ENCODE measurements at places on chromosomes 6 and 20. TPM values are rescaled to one million over a fixed set of nuclear protein-coding genes. Genes with fewer than 3 reads are reported as not detected.
A peak's percentile ranks its signal among the peaks of the same experiment; 100 is the strongest.

- DNase-seq = no peak
Observed at GRCh38 chr20:19253916-19254820, 41.7 kb downstream of the SLC24A3 start.

DNA sequence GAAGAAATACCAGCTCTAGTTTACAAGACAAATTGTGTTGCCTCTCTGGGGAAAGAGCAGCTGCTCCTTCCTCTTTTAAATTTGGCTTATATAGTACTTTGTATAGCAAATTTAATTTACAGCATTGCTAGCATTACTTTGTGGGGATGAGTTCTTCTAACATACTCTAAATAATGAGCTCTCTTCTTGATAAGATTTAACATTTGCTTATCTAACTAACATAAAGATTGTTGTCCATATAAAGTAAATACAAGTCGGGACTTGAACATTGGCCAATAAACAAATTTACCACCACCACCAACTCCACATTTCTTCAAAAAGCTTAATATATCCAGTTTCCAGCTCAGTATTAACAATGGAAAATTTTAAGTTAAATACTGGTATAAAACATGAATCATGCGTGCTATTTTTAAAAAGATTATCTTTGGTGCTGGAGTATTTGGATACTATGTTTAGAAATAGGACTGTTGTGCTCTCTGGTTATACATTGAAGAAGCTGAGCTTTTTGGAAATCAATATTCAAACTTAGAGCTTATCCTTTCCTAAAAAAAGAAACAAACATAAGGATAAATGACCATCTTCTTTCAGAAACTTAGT lies 1146.9 kb upstream of the GJE1 start:
- DNase-seq = no peak

GRCh38 chr6:12249541-12250382 lies 40.4 kb upstream of the EDN1 start:
- no peak for DNase-seq

GRCh38 chr6:141244366-141244765 lies 888.4 kb upstream of the GJE1 start:
- DNase-seq = no peak

The GABRR2 gene
- 2.2 TPM for total RNA-seq

GRCh38 chr20:62962221-62962879 lies 9.8 kb downstream of the SLC17A9 start:
- DNase-seq = no peak

The TM9SF4 gene
- total RNA-seq = 40.6 TPM

The SLC24A3 gene
- total RNA-seq = 16.9 TPM

DNA sequence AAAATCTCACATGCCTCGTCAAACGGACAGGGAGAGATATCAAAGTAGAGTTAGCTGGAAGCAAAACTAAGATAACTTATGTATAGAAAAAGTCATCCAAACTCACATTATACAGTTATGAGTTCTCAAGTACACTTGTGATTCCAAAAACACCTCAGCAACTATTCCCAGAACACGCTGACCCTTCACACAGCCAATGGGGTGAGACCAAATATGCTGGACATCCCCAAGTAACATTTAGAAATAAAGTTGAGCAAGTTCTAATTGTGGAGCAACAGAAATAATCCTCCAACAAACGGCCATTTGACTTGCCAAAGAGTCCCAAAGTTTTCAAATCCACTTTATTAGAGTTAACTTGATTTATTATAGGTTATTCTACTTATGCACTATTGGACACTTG lies 52.4 kb downstream of the LY86 start:
- DNase-seq = no peak

DNA sequence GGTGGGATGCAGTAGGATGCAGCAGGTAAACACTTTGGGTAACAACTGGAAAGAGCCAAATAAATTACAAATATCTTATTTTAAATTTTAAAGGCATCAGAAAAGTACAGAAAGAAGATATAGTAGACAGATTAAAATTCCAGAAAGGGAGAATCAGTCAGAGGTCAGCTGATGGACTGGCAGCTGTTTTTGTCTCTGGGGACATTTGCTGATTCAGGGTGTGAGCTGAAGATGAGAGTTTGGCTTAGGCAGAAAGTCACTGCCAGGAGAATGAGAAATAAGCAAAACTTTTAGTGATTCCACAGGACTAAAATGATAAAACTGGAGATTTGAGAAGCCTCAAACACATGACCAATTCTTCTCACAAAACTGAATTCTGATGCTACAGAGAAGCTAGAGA lies 39.5 kb downstream of the AHI1 start:
- no peak for DNase-seq

- no peak for DNase-seq
Observed at GRCh38 chr6:139982652-139983295, 608.3 kb upstream of the CITED2 start.

DNA sequence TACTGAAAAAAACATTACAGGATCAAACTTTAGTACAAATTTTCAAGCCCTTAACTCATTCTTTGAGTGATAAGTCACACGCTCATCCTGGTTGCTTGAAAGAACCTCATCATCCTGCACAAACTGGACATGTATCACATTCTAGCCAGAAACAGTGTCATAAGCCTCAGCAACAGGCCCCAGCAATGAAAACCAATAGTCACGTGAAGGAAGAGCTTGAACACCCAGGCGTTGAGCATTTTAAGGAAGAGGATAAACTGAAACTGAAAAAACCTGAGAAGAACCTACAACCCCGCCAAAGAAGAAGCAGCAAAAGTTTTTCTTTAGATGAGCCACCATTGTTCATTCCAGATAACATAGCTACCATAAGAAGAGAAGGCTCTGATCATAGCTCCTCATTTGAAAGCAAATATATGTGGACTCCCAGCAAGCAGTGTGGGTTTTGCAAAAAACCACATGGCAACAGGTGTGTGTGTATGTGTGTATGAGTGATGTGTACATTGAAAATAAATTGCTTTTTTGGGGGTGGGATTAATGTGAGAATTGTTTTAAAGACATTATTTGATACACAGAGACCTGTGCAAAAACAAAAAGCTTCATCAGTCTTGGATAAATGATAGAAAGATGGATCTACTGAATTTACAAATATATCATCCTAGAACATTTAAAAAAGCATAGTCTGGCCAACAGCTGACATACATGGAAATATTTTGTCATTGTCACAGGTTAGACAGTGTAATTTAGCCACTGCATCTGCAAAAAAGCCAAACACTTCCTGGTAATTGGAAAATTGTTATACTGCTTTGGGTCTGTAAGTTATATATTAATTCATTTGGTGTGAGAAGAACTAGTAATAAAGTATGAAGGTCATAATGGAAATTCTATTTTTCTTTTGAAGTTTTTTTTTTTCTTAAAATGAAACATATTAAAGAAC lies 50.1 kb downstream of the PHF3 start:
- no peak for DNase-seq

- DNase-seq = no peak
Observed at GRCh38 chr6:37584654-37585522, 85.2 kb upstream of the CCDC167 start.

The MCCD1 gene
- total RNA-seq = not detected

The NNAT gene
- total RNA-seq = 27.3 TPM

DNA sequence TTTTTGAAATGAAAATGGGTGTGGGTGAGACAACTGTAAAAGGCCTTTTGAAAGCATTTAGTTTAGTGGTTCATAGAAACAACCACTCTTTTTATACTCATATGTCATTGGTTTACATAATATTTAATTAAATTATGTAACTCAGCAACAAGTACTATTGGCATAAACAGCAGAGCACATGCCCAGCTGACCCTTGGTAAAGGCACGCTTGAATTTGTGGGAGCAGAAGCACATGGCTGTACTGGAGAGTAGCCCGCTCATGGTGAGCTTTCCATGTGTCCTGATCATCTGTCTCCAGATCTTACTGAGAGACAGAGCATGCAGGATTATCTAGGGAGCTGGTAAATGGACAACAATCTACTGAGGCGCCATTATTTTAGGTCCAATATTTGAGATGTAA lies 17.1 kb upstream of the KLHL31 start:
- DNase-seq = no peak

- no peak for DNase-seq
Observed at GRCh38 chr6:18506382-18507017, 119.3 kb downstream of the RNF144B start.

GRCh38 chr6:44696686-44697085 lies 309.2 kb downstream of the CDC5L start:
- DNase-seq = no peak

- DNase-seq = no peak
Observed at GRCh38 chr6:106456756-106457155, 96.2 kb downstream of the CRYBG1 start.

The SCUBE3 gene
- total RNA-seq = 0.22 TPM

DNA sequence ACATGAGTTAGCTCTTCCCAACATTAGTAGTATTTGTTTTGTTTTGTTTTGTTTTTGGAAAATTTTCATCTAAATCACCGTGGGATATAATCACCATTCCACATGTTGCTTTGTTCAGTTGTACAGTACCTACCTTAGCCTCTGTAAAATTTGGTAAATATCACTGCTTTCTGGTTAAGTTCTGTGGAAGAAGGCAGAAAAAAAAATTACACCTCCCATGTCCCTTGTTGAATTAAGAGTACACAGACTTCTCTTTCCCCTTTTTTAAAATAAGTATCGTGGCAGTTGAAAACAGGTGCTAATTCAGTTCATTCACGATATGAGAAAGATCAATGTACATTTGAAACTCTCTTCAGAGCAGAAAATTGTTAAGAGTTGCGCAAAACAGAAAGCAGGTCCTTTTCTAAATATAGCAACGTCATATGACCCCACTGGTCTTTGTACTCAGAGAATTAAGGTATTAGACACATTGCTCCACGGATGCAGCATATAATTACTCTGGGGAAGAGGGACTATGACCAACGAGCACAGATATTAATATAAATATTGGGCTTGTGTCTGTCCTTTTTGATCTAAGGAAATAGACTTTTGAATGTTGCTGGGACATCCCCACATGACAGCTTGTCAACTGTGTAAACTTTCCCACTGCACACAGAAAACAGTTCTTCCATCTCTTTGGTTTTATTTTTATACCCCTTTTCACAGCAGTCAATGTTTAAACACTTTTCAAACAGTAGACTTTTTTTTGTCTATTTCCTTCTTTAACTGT lies 58.6 kb upstream of the ZNF217 start:
- no peak for DNase-seq

The EDN1 gene
- 7.5 TPM for total RNA-seq

The SLC22A23 gene
- 23.8 TPM for total RNA-seq

The DPPA5 gene
- total RNA-seq = not detected

DNA sequence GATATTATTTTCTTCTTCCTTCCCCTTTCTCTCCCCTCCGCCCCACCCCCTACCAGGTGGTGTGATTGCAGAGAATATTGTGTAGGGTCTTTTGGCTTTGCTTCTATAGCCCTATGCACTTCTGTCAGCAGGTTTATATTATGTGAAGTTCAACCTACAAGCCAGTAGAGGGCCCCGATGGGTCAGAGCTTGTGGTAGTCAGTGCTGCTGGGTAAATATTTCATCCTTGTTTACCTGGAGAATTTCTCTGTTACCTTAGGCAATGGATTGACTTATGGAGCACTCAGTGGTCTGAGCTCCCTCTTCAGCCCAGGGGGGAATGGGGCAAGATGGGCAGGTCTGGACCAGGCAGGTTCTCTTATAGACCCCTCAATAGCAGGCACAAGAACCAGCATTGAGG lies 720.9 kb downstream of the GRIK2 start:
- DNase-seq = no peak

DNA sequence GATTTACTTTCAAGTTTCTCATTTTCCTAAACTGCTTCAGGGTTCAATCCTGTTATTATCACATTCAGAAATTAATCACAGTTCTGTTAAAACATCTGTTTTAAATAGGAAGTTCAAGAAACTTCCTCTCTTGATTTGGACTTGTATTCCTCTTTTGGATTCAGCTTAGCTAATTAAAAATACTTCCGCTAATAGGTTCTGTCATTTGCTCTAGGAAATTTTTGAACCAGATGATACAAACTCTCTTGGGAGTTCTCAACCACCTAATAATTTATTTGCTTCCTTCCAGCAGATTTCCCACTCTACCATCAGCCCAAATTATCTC lies 15.9 kb upstream of the TMEM30A start:
- DNase-seq = no peak

DNA sequence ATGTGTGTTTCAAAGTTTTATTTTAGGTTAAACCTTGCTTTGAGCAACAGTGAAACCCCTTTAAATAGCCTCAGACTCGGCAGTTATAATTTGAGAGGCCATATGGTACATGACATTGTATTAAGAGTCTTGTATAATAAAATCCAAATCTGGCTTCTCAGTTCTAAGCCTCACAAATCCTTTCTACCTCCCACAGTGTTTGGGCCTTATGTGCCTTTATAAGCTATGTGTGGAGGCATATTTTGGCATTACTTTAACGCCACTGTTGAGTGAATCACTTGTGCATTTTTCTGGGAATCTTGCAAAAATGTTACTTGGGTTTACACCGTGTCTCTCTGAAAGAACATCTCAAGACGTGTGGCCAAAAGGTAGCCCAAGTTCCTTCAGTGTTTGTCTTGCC lies 152.4 kb downstream of the COL9A1 start:
- no peak for DNase-seq

- DNase-seq = no peak
Observed at GRCh38 chr6:15036690-15037245, 209.1 kb upstream of the JARID2 start.

GRCh38 chr20:58583586-58583985 lies 67.5 kb upstream of the STX16 start:
- peak; percentile 65 for DNase-seq

GRCh38 chr20:2252419-2252997 lies 43.3 kb upstream of the TGM3 start:
- no peak for DNase-seq

DNA sequence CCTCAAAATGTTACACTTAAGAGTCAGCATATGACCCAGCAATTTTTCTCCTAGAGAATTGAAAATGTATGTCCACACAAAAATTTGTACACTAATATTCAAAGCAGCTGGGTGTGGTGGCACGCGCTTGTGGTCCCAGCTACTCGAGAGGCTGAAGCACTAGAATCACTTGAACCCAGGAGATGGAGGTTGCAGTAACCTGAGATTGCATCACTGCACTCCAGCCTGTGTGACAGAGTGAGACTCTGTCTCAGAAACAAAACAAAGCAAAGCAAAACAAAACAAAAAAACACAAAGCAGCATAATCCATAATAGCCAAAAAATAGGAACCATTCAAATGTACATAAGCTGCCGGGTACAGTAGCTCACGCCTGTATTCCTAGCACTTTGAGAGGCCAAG lies 1.6 kb upstream of the RPF2 start:
- no peak for DNase-seq

The HEY2 gene
- 1.3 TPM for total RNA-seq

DNA sequence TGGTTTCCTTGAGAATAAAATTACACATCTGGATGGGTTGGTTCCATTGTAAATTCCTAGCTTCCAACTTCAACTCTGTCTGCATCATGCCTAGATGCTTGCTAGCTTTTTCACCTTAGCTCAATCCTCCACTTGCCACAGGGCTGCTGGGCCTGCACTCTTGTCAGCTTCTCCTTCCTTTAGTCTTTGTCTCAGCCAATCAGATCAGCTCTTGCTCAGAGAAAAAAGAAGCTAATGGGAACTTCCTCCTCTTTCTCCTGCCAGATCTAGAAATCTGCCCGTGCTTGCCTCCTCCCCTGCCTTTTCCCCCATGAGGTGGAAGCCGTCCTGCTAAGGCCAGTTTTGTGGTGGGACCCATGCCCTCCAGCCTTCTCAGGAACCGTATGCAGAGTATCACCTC lies 18.5 kb downstream of the RAE1 start:
- DNase-seq = no peak

Measured in mesenteric fat pad (tissue), 1 donor.